ENCODE measurements at places on chromosomes 2 and 18.

DNA sequence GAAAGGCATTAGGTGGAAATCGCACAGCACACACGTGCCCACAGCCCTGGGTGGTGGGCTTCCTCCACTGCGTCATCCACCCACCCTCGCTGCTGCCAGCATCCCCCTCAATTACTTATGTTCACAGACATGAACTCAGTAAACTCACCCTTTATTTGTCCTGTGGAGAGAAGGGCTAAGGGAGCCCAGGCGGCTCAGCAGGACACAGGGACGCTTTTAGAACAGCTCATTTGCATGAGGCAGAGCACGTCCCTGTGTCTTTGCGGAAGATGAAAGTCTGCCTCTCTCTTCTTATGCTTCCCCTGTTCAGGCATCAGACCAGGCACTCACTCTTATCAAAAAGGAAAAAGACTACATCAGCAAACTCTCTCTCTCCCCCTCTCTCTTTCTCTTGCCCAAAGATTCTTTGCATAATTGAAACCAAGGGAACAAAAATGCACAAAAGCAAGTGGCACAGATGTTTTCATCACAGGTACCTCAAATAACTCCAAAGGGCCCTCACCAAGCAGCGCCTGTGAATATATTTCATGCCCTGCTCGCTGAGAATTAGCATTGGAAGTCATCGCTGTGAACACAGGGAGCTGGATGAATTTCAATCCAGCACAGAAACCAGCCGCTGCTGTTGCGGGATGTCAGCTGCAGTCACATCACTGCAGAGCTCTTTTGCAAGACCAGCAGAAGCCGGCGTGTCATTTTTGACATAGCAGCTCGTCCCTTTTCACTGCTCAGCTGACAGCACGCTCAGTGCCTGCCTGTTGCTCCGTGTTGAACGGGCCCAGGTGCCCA is 376.3 kb upstream of the MYT1L start:
- DNase-seq, result no peak

GRCh38 chr2:218832520-218832919 is 917 bp upstream of the PRKAG3 start:
- DNase-seq, result no peak

DNA sequence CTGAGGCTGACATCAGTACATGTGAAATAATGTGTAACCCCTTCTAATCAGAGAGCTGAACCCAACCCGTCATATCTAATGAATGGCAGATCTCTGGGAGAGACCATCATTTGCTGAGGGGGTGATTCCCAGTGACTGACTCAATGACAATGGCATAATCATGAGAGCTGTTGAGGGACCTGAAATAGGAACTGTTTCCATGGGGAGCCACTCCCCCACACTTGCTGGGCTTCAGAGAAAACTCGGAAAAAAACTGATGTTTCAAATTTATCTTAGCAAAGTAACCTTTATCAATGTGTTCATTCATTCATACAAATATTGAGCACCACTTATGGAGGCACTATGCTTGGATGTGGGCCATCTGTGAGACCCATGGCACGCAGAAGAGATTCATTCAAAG is 93.4 kb upstream of the ZBTB14 start:
- no peak for DNase-seq

GRCh38 chr2:207291625-207292252 is 126.0 kb upstream of the KLF7 start:
- DNase-seq, result no peak

- DNase-seq, result no peak
Measured at GRCh38 chr2:143588746-143589145, 459.5 kb downstream of the ARHGAP15 start.
